ENCODE measurements at places on chromosomes 5 and 9.

- no peak for DNase-seq
- peaks cover 1% of the 10 kb centered on the region for H3K4me1 ChIP-seq
- no peak overlapping the region for H3K4me3 ChIP-seq
- H3K36me3 ChIP-seq, result no peaks in the 10 kb centered on the region
These were observed 179.7 kb downstream of the HSD17B3 start for GRCh38 chr9:96122282-96122681.

DNA sequence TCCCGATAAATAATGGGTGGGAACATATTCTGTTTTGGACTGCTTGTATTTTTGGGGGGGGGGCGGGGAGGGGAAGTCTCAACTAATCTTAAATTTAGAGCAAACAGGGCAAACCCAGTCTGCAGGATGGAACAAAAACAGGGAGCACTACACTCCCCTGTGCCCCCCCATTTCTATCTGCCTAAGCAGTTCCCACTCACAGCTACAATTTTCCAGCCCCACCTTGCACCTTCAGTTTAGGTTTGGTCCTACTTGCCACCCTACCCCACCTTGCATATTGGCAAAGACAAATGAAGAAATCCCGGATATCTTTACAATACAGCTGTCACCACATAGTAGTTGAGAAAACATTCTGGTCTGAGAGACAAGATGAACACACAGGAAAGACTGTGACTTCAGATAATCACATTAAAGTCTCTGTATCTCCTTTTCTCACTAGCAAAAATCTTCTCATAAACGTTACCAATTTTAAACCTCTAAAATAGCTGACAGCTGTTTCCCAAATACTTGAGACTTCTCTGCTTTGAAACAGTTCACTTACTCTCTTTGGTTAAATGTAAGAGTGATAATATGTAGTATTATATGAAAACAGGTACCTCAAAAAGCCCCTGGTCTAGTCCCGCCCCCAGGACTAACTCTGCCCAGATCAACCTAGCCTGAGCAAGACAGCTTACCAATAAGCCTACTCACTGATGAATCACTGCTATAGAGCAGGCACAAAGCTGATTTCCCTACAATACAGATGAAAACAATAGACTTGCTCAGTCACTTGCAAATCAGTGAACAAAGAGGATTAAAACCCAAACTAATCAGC, 5.2 kb upstream of the RAPGEF6 start:
- H3K27ac ChIP-seq, result no peak overlapping the region
- H3K36me3 ChIP-seq, result no peaks in the 10 kb centered on the region
- no peak overlapping the region for H3K4me3 ChIP-seq
- no peak for DNase-seq
- H3K4me1 ChIP-seq, result peaks cover 5% of the 10 kb centered on the region
- no peaks in the 10 kb centered on the region for H3K27me3 ChIP-seq

GRCh38 chr5:100726116-100726515, 177.0 kb downstream of the ST8SIA4 start:
- no peak for DNase-seq
- no peaks in the 10 kb centered on the region for H3K36me3 ChIP-seq
- no peaks in the 10 kb centered on the region for H3K4me1 ChIP-seq
- H3K27me3 ChIP-seq, result no peaks in the 10 kb centered on the region

DNA sequence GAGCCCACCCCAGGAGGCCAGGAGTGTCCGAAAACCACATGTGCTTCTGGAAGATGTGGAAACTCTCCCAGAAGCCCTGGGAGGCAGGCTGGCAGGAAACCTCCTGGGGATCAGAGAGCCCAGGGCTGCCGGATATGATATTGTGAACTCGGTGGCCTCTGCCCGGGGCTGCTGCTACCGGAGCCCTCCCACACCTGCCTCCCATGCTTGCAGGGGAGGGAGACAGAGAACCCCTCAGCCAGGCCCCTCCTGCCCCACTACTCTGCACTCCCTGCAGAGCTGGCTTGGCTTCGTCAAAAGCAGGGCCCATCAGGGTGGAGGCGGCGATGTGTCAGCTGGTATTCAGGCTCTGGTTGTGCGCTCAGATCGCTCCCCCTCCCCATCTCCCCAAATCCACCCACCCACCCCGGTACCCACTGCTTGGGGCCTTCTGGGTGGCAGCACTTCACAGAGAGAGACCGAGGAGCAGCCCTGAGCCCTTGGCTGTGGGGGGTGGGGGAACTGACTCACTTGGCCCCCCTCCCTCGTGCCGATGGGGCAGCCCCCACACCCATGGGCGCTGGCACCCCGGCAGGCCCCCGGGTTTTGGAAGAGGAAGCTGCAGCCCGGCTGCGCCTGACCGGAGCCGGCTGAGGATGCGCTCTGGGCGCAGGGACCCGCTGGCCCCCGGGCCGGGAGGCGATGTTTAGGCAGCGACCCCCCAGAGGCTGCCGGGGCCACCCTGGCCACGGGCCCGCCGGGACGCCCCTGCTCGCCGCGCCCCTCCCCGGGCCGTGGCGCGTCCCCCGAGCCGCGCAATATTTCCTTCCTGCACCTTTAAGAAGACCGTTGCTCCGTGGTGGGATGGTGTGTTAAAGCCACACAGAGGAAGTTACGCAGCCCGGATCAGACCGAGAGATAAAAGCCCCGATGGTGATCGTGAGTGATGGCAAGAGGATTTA, 786 bp upstream of the NTNG2 start:
- peaks cover 16% of the 10 kb centered on the region for H3K4me1 ChIP-seq
- no peak overlapping the region for H3K27ac ChIP-seq
- DNase-seq, result peak; percentile 32
- peak overlapping the region; percentile 51 for H3K4me3 ChIP-seq

- H3K4me1 ChIP-seq, result peaks cover 14% of the 10 kb centered on the region
- H3K27ac ChIP-seq, result no peak overlapping the region
- DNase-seq, result no peak
- H3K4me3 ChIP-seq, result no peak overlapping the region
These were observed 6.4 kb upstream of the FCHO2 start for GRCh38 chr5:72949481-72949880.

DNA sequence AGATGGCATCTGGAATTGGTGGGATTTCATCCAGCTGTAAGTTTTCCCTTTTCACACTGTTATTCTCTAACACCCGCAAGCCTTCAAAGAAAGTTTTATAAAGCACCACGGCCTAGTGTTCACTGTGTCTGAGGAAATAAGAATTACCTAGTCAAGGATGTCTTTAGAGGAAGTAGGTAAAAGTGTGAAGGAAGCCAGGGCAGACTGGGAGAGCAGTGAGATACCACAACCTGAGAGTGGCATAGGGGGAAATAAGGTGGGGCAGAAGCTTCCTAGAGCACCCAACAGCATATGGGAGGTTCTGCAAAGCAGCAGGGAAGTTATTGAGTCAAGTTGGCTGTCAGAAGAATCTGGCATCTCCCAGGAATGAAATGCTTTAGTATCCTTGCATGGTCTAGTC, 241.2 kb downstream of the CETN3 start:
- no peaks in the 10 kb centered on the region for H3K27me3 ChIP-seq
- H3K4me3 ChIP-seq, result no peak overlapping the region
- no peaks in the 10 kb centered on the region for H3K36me3 ChIP-seq
- H3K27ac ChIP-seq, result no peak overlapping the region

- no peaks in the 10 kb centered on the region for H3K4me1 ChIP-seq
- H3K27me3 ChIP-seq, result no peaks in the 10 kb centered on the region
- no peak overlapping the region for H3K27ac ChIP-seq
- no peak overlapping the region for H3K4me3 ChIP-seq
These were observed 311.4 kb downstream of the TMEM167A start for GRCh38 chr5:82765765-82766164.

DNA sequence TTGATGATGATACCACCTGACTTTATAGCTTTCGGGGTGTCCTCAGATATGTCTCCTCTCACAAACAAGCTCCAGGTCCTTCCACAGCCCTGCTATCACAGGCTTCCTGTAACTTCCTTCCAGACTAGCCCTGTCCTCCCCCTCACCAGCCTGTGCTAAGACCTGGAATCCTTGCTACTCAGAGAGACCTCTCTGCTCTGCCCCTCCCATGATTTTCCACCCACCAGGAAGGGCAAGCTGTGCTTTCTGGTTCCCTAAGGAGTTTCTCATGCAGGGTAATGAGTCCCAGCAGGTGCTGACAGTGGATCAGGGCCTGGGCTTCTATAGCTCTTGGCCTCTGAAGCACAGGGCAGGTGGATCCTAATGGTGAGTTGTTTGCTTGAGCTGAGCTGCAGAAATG, 86.9 kb downstream of the AOPEP start:
- DNase-seq, result no peak
- no peak overlapping the region for H3K27ac ChIP-seq
- no peaks in the 10 kb centered on the region for H3K27me3 ChIP-seq

GRCh38 chr5:11903614-11904264, 507 bp downstream of the CTNND2 start:
- no peak overlapping the region for H3K27ac ChIP-seq
- no peaks in the 10 kb centered on the region for H3K36me3 ChIP-seq
- H3K4me3 ChIP-seq, result no peak overlapping the region
- peaks cover 56% of the 10 kb centered on the region for H3K27me3 ChIP-seq
- DNase-seq, result no peak
- peaks cover 8% of the 10 kb centered on the region for H3K4me1 ChIP-seq

DNA sequence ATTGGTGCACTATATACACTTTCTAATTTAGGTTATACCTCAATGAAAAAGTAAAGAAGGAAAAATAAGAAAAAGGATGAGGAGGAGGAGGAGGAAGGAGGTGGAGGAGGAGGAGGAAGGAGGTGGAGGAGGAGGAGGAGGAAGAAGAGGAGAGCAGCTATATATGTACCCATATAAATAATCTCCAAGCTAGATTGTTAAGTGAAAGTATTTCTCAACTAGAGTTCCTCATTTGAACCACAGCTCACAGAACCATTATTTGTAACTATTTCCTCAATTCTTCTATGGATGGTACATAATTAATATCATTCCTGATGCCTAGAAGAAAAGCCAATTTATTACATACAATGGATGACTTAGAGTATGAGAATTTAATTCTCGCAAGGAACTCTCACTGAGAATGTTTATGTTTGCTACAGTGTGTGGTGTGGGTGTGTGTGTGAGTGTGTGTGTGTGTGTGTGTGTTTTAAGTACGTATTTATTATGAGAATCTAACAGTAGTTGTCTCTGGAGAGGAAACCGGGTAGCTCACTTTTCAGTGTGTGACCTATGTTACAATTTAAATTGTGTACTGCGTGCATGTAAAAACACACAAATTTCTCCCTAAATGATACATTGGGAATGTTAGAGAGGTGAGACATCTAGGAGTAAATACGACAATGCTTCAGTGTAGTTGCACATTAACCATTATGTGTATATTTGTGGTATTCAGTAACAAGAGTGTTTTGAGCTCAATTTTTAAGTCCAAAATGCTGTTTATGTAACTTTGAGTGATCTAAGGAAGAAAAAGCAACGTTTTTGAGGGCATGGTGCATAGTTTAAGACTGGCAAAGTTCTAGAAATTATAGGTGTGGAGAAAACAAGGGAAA, 20.2 kb upstream of the NREP start:
- DNase-seq, result no peak
- H3K27me3 ChIP-seq, result no peaks in the 10 kb centered on the region
- H3K36me3 ChIP-seq, result no peaks in the 10 kb centered on the region
- no peak overlapping the region for H3K4me3 ChIP-seq

GRCh38 chr5:85576666-85577065, 1041.1 kb upstream of the COX7C start:
- H3K27ac ChIP-seq, result no peak overlapping the region
- H3K4me1 ChIP-seq, result no peaks in the 10 kb centered on the region
- H3K27me3 ChIP-seq, result no peaks in the 10 kb centered on the region

DNA sequence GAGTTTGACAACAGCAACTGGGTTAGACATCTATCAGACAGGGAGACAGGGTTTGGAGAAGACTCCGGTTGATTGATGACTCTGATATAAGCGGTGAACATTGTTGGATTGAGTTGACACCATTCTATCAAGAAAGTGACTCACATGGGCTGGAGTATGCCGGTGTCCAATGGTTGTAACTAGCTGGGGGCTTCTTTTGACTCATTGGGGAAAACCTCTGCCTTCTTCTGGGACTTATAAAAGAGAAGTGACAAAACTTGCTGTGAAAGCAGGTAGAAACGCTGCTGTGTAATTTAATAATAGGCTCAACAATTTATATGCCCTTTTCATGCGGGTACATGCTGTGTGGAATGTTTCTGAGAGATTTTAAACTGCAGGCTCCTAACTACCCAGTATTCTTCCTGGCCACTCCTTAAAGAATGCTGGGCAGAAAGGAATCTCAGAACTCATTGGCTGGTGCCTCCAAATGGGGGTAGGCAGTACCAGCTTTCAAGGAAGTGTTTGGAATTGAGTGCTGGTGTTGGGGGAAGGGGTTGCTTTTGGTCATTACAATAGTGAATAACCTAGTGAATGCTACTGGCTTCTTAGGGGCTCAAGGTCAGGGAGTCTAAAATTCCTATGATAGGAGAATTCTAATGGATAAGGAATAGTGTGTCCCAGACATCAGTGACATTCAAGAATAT, 43.9 kb downstream of the FYB1 start:
- DNase-seq, result no peak
- no peak overlapping the region for H3K4me3 ChIP-seq
- H3K27ac ChIP-seq, result peak overlapping the region; percentile 35
- no peaks in the 10 kb centered on the region for H3K27me3 ChIP-seq
- no peaks in the 10 kb centered on the region for H3K4me1 ChIP-seq
- H3K36me3 ChIP-seq, result no peaks in the 10 kb centered on the region

All from transverse colon (tissue), 4 donors.